ENCODE measurements at places on chromosomes 12 and 14.

DNA sequence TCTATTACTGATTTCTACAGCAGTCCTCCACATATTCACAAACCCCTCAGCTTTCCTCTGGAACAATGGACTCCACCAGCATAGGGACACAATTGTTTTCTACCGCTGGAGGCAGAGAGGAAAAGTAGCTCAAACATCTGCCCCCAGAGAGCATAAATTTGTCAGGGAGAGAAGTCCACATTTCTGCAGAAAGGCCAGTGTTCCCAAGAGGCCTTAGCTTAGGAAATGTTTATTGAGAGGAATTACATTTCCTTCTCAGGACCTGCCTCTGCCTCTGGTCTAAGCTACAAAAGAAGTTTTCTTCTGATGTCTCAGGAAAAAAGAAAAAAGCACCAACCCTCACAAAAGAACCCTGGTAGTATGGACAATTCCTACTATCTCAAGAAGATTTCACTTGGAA is 217.8 kb upstream of the BMP4 start:
- DNase-seq, result no peak

DNA sequence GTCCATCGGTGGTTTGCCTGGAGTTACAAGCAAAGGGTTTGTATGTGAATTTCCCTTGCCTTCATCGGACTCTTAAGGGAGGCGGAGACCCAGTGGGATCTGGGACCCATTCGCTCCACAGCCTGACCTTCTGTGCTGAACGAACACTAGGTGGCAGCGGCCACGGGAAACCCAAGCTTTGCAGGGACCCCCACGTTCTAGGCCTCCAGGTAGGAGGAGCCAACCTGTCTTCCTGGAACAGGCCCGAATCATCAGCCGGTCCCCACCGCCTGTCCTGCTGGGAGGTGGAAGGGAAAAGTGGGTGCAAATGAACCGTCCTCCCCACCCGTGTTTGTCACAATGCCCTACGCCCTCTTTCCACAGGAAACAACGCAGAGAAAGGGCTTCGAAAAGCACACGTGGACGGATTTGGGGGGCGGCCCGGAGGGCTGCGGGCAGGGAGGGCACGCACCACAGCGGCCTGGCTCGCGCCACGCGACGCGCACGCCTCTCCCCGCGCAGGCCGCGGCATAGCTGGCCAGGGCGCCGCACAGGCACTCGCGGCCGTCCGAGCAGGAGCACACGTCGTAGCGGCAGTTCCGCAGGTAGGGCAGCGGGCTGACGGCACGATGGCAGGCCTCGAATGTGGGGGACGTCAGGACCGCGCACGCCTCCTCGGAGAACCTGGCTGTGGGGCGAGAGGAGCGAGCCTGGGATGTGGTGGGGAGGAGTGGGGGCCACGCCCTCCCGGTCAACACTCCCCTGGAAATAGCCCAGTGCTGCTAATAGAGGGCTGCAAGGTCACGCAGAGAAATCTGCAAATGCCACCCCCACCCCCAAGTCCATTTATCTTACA is 67.8 kb downstream of the VWF start:
- no peak for DNase-seq

DNA sequence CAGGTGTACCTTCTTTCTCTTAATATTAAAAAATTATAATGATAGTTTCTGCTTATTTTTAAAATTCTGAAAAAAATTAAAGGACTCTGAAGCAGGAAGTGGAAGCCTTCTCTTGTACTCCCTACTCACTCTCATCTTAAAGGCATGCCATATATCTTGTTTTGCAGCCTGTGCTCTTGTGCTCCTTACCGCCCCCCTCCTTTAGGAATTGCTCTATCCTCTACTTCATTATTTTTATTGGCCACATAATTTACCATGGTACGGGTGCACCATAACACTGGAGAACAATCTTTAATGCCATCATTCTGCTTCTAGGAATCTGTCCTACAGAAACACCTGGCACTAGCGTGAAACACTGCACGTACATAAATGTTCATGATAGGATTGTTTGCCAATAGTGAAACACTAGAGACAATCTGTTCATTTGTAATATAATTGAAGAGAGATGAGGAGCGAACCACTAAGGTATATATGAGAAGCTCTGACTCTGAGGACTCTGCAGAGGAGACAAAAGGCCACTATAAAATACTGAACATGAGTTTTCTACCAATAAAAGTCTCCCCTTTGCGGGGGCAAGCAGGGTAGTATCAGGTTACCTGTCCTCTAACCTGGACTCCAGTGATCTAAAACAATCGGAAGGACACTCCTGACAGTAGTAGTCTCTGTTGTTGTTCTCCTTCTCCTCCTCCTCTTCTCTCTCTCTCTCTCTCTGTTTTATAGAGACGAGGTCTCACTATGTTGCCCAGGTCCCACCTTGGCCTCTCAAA is 6.3 kb upstream of the NYNRIN start:
- no peak for DNase-seq

DNA sequence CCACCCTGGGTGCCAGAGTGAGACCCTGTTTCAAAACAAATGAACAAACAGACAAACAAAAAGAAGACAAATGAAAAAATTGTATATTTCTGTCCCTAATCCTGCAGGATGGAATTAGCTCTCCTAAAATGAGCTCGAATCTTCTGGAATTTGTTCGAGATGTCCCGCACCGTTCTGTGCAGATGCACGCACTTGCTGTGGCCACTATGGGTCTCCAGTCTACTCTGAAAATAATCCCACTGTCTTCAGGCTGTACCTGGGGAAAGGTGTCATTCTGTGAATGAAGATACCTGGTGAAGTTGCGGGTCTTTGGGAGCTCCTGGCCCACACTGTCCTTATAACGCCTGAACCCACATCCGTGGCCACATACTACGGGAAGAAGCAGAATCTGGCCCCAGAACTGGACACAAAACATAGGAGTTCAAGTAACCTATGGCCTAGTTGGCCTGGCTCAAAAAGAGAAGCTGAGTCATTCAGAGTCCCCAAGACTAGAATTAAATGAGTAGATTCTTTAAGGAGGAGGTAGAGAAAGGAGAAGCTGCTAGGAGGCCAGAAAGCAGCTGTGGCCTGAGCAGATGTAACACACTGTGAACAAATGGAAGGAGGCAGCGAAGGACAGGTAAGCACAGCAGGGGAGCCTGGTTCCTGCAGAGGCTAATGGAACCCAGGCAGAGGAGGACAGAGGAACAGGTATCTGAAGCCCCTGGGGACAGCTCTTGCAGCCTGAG is 108.6 kb downstream of the FOXN3 start:
- DNase-seq, result no peak

- no peak for DNase-seq
These were observed 344.5 kb downstream of the TMTC2 start for GRCh38 chr12:83031196-83031595.

- DNase-seq, result no peak
These were observed 29.0 kb downstream of the STK38L start for GRCh38 chr12:27273114-27273513.

- peak; percentile 68 for DNase-seq
These were observed 1.6 kb downstream of the OR10AD1 start for GRCh38 chr12:48201516-48201915.

DNA sequence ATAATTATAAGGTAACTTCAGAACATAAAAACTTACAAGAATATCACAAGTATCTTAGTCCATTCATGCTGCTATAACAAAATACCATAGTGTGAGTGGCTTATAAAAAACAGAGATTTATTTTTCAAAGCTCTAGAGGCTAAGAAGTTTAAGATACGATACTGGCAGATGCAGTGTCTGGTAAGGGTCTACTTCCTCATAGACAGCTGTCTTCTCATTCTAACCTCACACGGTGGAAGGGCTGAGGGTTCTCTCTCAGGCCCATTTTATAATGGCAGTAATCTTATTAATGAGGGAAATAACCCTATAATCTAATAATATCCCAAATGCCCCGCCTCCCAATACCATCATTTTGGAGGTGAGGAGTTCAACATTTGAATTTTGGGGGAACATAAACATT is 23.7 kb upstream of the OSBPL8 start:
- DNase-seq, result no peak

DNA sequence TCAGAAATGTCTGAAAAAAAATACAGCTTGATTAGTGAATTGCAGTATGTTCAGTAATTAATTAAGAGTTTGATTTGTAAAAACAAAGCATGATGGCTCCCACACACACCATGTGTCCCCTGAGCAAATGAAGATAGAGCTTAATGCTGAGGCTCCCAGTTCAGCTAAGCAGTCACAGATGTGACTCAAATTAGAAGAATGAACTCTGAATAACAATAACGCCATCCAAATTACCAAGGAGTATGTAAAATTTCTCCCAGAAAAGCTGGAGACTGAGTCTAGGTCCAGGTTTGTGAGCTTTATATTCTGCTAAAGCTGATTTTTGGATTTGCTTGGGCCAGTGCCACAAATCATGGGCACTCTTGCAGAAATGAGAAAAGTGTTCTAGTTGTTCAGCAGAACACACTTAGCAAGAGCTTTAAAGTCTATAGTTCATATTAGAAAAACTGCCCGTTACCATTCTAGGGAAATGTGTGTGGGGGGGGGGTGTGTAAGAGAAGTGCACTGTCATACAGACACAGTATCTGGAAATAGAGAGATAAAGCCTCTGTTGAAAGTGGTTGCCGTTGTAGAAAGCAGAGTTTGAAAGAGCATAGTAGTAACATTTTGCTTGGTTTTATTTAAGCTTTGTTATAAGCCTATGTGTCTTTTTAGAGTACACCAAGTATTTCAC is 253.1 kb downstream of the BCAT1 start:
- DNase-seq, result no peak

GRCh38 chr14:100533656-100534485 is 53.3 kb downstream of the BEGAIN start:
- peak; percentile 91 for DNase-seq

- no peak for DNase-seq
These were observed 25.2 kb downstream of the SLC25A47 start for GRCh38 chr14:100348253-100348729.

GRCh38 chr12:124445121-124445718 is 122.2 kb downstream of the NCOR2 start:
- DNase-seq, result no peak

GRCh38 chr14:77107228-77107627 is 9.2 kb downstream of the CIPC start:
- no peak for DNase-seq

All from esophagus muscularis mucosa (tissue), 4 donors.